Activated CD4-positive, alpha-beta T cell treated with anti-CD3 and anti-CD28 coated beads, Interleukin-2, amount 10 ng/mL, durations not matched to agents 7 days and 5 days (primary cell): ENCODE measurements at places on chromosomes 6 and 20. TPM values are rescaled to one million over a fixed set of nuclear protein-coding genes. Genes with fewer than 3 reads are reported as not detected.

GRCh38 chr6:1281746-1282145 is 30.2 kb upstream of the FOXQ1 start:
- peaks cover 22% of the 10 kb centered on the region for H3K27me3 ChIP-seq
- peaks cover 2% of the 10 kb centered on the region for H3K4me1 ChIP-seq
- H3K36me3 ChIP-seq, result no peaks in the 10 kb centered on the region

DNA sequence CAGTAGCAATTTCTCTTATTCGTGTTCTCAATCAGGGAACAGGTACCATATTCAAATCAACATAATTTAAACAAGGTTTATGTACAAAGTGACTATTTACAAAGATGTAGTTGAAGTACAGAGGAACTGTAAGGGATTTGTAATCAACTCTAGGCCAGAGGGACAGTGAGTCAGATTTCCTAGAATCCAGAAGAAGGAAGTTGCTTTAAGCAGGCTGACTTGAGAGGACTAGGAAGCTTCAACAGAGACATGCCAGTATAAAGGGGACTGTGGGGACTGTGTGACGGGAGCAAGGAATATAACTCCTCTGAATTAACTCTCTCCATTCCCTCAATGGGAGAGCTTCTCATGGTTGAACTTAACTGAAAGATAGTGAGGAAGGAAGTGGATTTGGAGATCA is 427.4 kb upstream of the JAG1 start:
- H3K27me3 ChIP-seq, result no peaks in the 10 kb centered on the region
- no peak for DNase-seq
- no peak overlapping the region for H3K27ac ChIP-seq
- no peaks in the 10 kb centered on the region for H3K36me3 ChIP-seq

DNA sequence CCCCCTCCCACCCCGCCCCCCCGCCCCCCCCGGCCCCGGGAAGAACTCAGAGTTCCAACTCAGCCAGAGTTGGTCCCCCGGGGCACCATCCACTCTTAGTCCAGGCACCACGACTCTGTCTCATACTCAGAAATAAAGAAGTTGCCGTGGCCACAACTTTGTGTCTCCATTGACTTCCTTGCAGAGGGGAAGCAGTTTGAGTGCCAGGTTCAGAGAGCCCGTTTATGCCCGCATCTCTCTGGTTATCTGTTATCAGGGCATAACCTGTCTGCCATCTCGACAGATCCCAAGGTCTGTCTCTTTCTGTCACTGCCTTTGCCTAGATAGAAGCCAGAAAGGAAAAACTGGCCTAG is 605 bp downstream of the CDC5L start:
- peak overlapping the region; percentile 98 for H3K4me3 ChIP-seq
- peaks cover 40% of the 10 kb centered on the region for H3K4me1 ChIP-seq
- DNase-seq, result peak; percentile 34
- peak overlapping the region; percentile 98 for H3K27ac ChIP-seq
- peaks cover 32% of the 10 kb centered on the region for H3K36me3 ChIP-seq

- H3K27me3 ChIP-seq, result no peaks in the 10 kb centered on the region
- H3K4me1 ChIP-seq, result no peaks in the 10 kb centered on the region
- H3K36me3 ChIP-seq, result no peaks in the 10 kb centered on the region
- no peak overlapping the region for H3K4me3 ChIP-seq
These were observed 32.8 kb upstream of the SSTR4 start for GRCh38 chr20:23002276-23002675.

GRCh38 chr6:57108691-57109090 is 18.7 kb downstream of the ZNF451 start:
- no peak for DNase-seq
- H3K4me1 ChIP-seq, result peaks cover 26% of the 10 kb centered on the region
- no peak overlapping the region for H3K4me3 ChIP-seq

DNA sequence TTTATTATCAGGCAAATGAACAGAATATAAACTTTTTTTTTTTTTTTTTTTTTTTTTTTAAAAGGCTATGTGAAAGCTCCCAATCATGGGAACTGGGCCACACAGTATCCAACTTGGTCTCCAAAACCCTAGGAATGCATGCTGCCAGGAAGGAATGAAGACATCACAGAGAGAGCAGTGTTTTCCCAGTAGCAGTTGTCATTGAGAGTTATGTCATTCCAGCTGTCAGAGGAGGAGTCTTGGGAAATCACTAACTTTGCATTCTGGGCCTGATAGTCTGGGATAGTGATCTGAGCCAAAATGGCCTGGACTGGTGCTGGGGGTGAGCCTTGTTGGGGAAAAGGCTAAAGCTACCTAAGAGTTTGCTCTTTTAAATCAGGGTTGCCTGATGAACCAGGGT is 231.3 kb upstream of the MAP3K7 start:
- no peak for DNase-seq
- no peak overlapping the region for H3K4me3 ChIP-seq
- H3K27me3 ChIP-seq, result peaks cover 5% of the 10 kb centered on the region
- no peak overlapping the region for H3K27ac ChIP-seq
- no peaks in the 10 kb centered on the region for H3K36me3 ChIP-seq

- peaks cover 5% of the 10 kb centered on the region for H3K4me1 ChIP-seq
- H3K27ac ChIP-seq, result no peak overlapping the region
- H3K27me3 ChIP-seq, result no peaks in the 10 kb centered on the region
- no peak overlapping the region for H3K4me3 ChIP-seq
- H3K36me3 ChIP-seq, result no peaks in the 10 kb centered on the region
These were observed 50.7 kb downstream of the DSTN start for GRCh38 chr20:17620371-17621228.

GRCh38 chr6:19602434-19603013 is 234.6 kb upstream of the ID4 start:
- no peaks in the 10 kb centered on the region for H3K36me3 ChIP-seq
- H3K4me1 ChIP-seq, result no peaks in the 10 kb centered on the region
- H3K27ac ChIP-seq, result no peak overlapping the region

DNA sequence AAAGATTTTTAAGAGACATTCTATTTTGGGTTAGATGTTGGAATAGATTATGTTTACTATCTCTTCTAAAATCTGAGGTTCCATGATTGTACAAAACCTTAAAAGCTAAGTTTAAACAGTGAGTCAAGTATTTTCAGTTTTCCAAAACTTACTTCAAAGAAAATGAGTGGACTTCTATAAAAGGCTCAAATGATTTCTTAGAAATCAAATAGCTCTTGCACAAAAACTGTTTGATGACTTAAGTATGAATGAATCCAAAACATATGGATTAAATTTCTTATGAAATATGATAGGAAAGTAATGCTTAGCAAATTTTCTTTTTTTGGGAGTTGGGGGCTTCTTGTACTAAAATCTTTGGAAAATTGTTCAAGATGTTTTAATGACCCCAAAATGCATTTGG is 837.3 kb upstream of the SLC35B3 start:
- H3K27ac ChIP-seq, result no peak overlapping the region
- no peaks in the 10 kb centered on the region for H3K27me3 ChIP-seq
- DNase-seq, result no peak
- H3K36me3 ChIP-seq, result no peaks in the 10 kb centered on the region

- peaks cover 8% of the 10 kb centered on the region for H3K36me3 ChIP-seq
- peak; percentile 45 for DNase-seq
- H3K27ac ChIP-seq, result peak overlapping the region; percentile 92
- peaks cover 12% of the 10 kb centered on the region for H3K27me3 ChIP-seq
- peaks cover 53% of the 10 kb centered on the region for H3K4me1 ChIP-seq
These were observed 971 bp downstream of the NFKBIE start for GRCh38 chr6:44264154-44265006.

DNA sequence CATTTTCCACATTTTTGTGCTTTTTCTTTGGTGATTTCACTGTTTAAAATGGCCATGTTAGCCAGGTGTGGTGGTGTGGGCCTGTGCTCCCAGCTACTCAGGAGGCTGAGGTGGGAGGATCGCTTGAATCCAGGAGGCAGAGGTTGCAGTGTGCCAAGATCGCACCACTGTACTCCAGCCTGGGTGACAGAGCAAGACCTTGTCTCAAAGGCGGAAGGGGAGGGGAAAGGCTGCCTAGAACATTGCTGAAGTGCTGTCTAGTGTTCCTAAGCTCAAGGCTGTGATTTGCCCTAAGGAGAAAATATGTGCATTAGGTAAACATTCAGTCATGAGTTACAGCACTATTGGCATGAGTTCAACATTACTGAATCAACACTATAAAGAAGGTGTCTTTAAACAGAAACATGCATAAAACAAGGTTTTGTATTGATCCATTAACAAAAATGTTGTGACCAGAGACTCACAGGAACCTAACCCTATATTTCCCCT is 14.0 kb downstream of the ZC2HC1B start:
- H3K36me3 ChIP-seq, result peaks cover 5% of the 10 kb centered on the region
- DNase-seq, result no peak
- no peak overlapping the region for H3K4me3 ChIP-seq
- H3K27me3 ChIP-seq, result no peaks in the 10 kb centered on the region
- H3K4me1 ChIP-seq, result peaks cover 3% of the 10 kb centered on the region
- H3K27ac ChIP-seq, result no peak overlapping the region

DNA sequence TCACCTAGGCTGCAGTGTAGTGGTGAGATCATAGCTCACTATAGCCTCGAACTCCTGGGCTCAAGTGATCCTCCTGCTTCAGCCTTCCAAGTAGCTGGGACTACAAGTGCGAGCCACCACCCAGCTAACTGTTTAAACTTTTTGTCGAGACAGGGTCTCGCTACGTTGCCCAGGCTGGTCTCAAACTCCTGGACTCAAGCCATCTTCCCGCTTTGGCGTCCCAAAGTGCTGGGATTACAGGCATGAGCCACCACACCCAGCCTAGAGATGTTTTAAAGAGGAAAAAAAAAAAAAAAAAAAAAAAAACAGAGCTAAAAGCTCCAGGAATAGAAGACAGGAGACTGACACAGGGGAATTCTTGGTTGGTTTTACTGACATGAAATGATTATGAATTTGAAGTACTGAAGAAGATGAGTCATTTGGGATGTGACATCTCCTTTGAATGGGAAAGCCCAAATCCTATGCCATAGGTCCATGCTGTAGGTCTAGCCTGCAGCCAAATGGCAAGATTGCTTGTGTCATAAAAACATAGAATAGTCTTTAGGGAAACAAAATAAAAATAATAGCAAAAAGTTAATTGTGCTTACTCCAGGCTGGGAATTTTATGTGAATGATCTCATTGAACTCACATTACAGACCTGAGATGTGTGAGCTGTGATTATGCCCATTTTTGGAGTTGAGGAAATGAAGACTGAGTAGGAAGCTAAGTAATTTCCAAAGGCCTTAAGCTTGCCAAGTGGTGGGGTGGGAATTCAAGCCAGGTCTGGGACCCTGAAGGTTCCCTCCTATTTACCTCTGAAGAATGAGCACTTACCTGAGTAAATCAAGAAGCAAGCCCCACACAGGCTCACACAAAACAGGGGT is 24.3 kb upstream of the NHSL1 start:
- H3K36me3 ChIP-seq, result no peaks in the 10 kb centered on the region
- peaks cover 16% of the 10 kb centered on the region for H3K27me3 ChIP-seq
- no peak overlapping the region for H3K4me3 ChIP-seq
- no peak for DNase-seq
- peaks cover 10% of the 10 kb centered on the region for H3K4me1 ChIP-seq

- peak overlapping the region; percentile 95 for H3K27ac ChIP-seq
- peaks cover 61% of the 10 kb centered on the region for H3K4me1 ChIP-seq
- H3K36me3 ChIP-seq, result peaks cover 6% of the 10 kb centered on the region
- peaks cover 16% of the 10 kb centered on the region for H3K27me3 ChIP-seq
These were observed 25.3 kb downstream of the BFSP1 start for GRCh38 chr20:17505636-17506517.

GRCh38 chr6:147156799-147157382 is 47.3 kb upstream of the STXBP5 start:
- no peak overlapping the region for H3K27ac ChIP-seq
- peaks cover 1% of the 10 kb centered on the region for H3K27me3 ChIP-seq
- no peak overlapping the region for H3K4me3 ChIP-seq
- no peaks in the 10 kb centered on the region for H3K4me1 ChIP-seq
- no peak for DNase-seq

GRCh38 chr6:122569230-122569771 is 40.9 kb upstream of the PKIB start:
- H3K27ac ChIP-seq, result no peak overlapping the region
- H3K4me1 ChIP-seq, result no peaks in the 10 kb centered on the region
- H3K4me3 ChIP-seq, result no peak overlapping the region
- H3K36me3 ChIP-seq, result no peaks in the 10 kb centered on the region
- no peak for DNase-seq

- H3K4me1 ChIP-seq, result peaks cover 30% of the 10 kb centered on the region
- DNase-seq, result peak; percentile 59
- H3K27me3 ChIP-seq, result peaks cover 8% of the 10 kb centered on the region
- H3K36me3 ChIP-seq, result no peaks in the 10 kb centered on the region
- H3K4me3 ChIP-seq, result peak within 1 kb of the TSS; percentile 92
These were observed at the start of gene DNAAF9 for GRCh38 chr20:3407040-3407770. Gene DNAAF9 (minus strand): TSS chr20:3407669. CDS start chr20:3407557, 112 bp downstream.

The COL21A1 gene
- not detected for total RNA-seq

The C4B gene
- 2.0 TPM for total RNA-seq

The BANF2 gene
- total RNA-seq, result not detected

The RBPJL gene
- not detected for total RNA-seq

The CLPSL2 gene
- total RNA-seq, result not detected

The FILIP1 gene
- 0.04 TPM for total RNA-seq

The CLIC5 gene
- 3.7 TPM for total RNA-seq

The RIPOR2 gene
- 287 TPM for total RNA-seq

The SAMD5 gene
- total RNA-seq, result not detected

The ZNF391 gene
- 2.0 TPM for total RNA-seq
